ENCODE measurements at places on chromosomes 5 and 9.

DNA sequence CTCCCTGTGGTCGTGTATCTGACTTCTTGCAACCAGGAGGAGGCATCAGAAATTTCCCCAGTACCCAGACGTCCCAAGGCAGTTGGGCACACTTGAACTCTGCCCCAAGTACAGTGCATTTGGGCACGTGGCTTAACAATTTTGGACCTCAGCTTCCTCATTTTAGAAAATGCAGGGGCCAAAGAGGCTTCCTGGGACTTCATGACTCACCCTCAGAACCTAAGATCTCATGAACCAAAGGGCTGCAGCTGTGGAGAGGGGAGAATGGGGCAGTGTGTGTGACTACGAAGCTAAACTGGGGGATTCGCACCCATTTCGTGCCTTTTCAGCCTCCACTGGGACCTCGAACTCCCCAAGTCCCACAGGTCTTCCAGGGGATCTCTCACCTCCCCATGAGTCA, 59.2 kb downstream of the SYK start:
- no peak for DNase-seq

- DNase-seq = no peak
These were observed 43.5 kb downstream of the DMAC1 start for GRCh38 chr9:7756088-7756487.

- DNase-seq = no peak
These were observed 331.2 kb upstream of the DAB2 start for GRCh38 chr5:39755986-39756385.

- no peak for DNase-seq
These were observed 1897.5 kb downstream of the EFNA5 start for GRCh38 chr5:105773241-105773640.

DNA sequence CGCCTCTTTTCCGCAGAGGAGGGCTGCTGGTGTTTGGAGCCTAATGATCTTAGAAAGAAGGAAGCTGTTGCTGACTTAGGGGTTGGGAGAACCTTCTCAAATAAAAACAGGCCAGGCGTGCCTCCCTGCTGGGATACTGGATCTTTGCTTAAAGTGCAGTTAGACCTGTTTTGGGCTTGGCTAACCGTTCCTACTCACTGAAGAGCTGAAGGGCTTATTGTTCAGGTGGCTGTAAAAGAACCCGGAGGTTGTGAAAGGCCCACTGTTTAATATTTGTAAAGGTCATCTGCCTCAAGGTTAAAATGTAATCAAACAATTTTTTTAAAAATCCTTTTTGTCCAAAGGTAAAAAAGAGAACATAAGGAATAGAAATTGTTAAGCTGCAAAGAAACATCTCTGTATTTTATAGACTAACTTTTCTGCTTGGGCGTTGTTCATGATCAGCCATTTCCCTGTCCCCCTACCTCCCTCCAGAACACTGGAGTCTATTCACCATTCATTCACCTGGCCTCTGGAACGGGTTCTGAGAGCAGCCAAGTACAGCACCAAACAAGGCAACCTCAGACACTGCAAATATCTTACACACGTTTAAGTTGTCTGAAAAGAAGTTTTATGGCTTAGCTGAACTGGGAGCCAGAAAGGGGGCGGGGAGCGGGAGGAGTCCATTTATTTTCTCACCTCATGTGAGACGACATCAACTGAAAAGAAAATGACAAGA, 18.6 kb upstream of the MTMR12 start:
- no peak for DNase-seq
